ENCODE measurements at places on chromosomes 4 and X.

- DNase-seq, result no peak
Observed at GRCh38 chr4:155603360-155603891, 63.2 kb upstream of the GUCY1A1 start.

DNA sequence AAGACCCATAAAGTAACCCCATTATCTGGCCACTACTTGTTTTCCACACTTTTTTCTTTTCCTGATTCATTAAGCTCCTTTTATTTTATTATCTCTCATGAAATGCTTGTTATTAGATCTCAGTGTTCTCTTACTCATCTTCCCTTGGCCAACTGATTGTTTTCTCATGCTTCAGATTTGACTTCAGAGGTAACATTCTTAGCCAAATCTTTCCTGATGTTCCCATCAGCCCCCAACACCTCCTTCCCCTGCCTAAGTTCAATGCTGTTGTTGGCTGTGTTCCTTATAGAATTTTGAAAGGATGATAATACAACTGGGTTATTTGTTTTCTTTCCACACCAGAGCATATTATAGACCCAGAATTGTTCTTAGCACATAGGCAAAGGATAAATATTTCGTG is 75.6 kb downstream of the BMPR1B start:
- DNase-seq, result no peak

- DNase-seq, result no peak
Observed at GRCh38 chrX:47168495-47169073, 23.6 kb downstream of the RBM10 start.

- no peak for DNase-seq
Observed at GRCh38 chr4:82705169-82705927, 93.2 kb downstream of the SCD5 start.

DNA sequence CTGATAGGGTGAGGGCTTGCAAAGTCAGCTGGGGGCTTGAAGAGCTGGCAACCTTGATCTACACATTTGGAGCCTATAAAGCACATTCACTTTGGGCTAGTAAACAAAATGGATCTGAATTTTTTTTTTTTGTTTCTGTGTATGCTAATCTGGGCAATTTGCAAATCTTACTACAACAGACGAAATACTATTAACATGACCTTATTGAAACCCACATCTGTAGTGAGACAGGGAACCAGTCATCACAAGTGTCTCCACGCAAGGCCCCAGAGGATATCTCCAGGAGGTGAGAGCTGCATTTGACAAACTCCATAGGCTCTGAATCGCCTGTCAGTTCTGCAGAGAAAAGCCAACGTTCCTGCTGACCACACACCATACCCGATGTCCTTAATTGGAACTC is 33.0 kb upstream of the TFDP3 start:
- no peak for DNase-seq

DNA sequence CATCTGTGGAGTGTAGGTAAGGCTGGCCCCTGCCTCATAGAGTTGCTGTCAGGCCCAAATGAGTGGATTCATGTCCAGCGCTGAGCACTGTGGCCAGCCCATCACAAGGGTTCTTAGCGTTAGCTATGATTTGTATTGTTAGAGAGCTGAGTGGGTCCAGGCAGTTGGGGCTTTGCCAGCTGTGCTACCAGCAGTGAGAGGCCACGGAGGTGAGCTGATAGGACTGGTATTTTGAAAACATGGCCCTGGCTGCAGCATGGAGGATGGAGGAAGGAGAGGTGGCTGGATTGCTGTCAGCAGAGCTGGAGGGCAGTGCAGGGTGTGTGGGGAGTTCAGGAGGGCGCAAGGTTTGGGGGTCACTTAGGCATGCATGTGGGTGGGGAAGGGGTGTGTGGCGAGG is 69.8 kb downstream of the PSAPL1 start:
- DNase-seq, result no peak

DNA sequence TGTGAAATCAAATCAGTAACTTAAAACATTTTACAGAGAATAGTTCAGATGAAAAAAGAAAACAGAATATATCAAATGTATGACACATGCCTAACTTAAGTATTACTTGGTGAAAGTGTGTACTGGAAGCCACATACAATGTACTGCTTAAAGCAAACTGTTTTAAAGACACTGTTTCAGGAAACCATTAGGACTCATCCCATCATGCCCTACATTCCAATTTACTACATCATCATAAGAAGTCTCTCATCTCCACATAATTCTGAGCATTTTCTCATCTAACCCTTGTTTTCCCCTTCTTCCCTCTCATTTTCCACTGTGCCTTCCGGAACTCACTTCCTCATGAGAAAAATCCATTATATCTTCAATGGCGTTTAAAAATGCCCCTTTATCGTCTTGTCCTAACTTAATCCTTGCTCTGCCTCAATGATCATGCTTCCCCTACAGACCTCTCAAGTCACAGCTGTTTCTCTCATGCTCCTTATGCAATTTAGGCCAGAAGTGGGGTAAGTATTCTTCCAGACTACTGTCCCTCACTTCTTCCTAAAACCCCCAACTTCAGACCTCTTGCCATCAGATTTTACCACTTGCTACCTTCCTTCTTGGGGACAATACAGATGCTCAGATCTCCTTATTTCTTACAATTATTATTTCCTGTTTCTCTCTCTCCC is 26.8 kb upstream of the FGF5 start:
- DNase-seq, result no peak

- no peak for DNase-seq
Observed at GRCh38 chrX:150873616-150874015, 24.9 kb downstream of the CD99L2 start.

DNA sequence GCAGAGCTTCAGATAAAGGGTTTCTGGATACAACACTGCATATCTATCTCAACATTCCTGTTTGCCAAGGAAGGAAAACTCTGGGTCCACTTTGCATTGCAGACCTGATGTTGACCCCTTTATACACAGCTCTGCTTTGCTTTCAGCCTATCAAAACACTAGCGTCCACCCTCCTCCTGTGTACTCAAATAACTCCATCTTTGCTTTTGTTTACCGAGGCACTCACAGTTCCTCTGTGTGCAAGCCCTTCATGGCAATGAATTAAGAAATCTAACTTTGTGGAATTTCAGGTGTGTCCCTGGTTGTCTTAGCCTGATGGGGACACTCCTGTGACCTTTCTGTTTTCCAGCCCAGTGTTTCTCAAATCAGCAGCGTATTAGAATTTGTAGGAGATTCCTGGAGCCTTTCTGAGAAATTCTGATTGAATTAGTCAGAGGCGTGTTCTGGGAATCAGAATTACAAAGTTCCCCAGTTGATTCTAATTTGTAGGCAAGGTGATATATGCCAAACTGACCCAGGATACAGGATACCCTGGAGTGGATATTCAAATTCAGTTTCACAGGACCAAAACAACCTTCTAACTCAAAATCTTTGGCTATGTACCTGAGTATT is 68.6 kb downstream of the DTHD1 start:
- no peak for DNase-seq

DNA sequence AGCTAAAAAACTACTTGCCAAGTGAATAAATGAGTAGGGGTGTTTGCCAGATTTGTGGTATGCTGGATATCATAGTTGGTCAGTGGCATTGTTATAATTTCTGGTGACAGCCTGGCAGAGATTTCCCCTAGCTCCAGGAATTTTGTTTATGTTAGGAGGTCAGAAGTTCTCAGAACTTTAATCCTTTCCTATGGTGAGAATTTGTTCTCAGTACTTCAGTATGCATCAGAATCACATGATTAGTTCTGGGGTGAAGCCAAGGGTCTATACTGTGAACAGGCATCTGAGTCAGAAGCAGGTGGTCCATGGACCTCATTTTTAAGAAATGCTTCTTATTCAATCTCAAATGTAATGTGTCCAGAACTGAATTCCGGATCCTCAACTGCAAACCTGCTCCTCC is 10.5 kb downstream of the RASSF6 start:
- DNase-seq, result no peak

DNA sequence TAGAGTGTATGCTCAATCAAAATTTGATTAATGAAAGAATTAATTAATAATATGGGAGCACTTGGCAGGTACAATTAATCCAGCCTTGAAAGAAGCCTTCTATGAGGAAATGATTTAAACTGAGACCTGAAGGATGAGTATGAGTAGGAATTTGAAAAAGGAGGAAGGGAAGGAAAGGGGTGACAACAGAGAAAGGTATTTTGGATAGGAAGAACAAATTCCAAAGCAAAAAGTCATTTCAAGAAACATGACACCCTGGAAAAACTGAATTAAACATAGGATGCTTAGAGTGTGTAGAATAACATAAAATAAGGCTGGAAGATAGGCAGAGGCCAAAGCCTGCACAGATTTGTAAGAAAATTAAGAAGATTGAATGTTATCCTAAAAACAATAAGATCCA is 29.6 kb downstream of the PHOX2B start:
- no peak for DNase-seq

DNA sequence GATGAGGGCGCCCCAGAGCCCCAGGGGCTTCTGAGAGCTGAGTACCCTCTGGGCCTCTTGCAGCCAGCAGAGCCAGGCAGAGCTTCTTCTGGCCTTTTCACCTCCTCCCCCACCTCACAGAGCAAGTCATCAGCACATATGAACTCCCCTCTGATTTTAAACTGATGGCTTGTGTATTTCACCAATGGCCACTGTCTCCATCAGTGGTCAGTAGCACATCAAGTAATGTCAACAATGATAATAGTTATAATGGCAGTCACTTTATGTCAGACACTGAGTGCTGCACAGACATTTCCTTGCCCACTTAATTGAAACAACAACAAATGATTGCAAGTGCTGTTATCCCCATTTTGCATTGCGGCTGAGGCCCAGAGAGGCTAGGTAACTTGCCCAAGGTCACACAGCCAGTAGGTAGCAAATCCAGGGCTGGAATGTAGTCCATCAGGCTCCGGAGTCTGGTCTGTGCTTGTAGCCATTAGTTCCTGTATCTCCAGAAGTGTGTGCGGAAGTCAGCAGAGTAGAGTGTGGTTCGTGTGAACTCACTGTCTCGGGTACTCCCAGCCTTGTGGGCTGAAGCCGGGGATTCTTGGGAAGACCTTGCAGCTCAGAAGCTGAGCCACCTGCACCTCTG is 3.0 kb downstream of the ATP2B3 start:
- no peak for DNase-seq

GRCh38 chrX:134752558-134752957 is 94.3 kb upstream of the PLAC1 start:
- no peak for DNase-seq

- DNase-seq, result no peak
Observed at GRCh38 chr4:22045051-22045630, 96.6 kb upstream of the KCNIP4 start.

DNA sequence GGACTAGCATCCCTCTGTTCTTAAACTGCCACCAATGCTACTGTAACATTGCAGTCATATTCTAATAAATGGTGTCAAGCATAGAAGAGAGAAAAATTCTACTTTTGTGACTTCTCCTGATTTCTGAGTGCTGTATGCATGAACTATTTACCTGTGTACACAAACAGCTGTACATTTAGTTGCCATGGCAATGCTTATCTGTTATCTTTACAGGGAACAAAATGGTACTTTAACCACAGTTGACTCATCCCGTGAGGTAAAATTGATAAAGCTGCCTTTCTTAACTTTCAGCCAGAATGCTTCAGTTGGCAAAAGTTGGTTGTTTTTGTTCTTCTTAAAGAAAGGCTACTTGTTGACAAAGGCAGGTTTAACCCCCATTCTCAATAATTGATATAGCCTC is 587.5 kb upstream of the MAGEB2 start:
- DNase-seq, result no peak

DNA sequence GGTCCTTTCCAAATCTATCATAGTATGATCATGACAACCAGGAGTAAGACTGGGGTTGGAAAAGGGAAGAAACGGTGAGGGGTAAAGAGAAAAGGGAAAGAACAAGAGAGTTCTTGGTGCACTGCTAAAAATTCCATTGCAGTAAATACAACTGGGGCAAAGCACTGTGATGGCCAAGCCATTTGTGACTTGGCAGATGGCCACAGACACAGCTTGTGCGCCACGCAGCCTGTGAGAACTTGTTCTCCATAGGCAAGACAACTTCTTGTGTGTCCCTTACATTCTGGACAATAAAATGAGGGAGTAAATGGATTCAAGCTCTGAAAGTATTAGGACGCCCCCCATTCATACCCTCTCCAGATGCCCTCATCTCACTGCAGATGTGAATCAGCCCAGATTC is 10.9 kb downstream of the MFAP3L start:
- no peak for DNase-seq

- no peak for DNase-seq
Observed at GRCh38 chrX:12936947-12937346, 30.5 kb downstream of the TLR8 start.

- DNase-seq, result no peak
Observed at GRCh38 chr4:688854-689681, at the start of gene SLC49A3. SLC49A3 (minus strand) TSS chr4:689151; CDS start chr4:689127, 24 bp downstream.

GRCh38 chrX:133674726-133675470 is 259.6 kb upstream of the GPC4 start:
- DNase-seq, result no peak

DNA sequence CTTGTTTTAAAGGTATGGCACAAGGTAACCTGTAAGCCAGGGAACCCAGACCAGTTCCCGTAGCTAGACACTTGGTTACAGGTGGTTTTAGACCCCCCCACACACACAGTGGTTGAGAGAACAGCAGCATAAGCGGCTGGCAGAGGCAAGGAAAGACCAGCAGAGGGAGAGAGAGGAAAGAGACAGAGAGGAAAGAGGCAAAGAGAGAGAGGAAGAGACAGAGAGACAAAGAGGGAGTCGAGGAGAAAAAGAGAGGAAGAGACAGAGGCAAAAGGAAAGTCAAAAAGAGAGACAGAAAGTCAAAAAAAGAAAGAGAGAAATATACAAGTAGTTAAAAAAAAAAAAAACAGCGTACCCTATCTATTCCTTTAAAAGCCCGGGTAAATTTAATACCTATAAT is 19.5 kb upstream of the PCSK1N start:
- DNase-seq, result peak; percentile 15

DNA sequence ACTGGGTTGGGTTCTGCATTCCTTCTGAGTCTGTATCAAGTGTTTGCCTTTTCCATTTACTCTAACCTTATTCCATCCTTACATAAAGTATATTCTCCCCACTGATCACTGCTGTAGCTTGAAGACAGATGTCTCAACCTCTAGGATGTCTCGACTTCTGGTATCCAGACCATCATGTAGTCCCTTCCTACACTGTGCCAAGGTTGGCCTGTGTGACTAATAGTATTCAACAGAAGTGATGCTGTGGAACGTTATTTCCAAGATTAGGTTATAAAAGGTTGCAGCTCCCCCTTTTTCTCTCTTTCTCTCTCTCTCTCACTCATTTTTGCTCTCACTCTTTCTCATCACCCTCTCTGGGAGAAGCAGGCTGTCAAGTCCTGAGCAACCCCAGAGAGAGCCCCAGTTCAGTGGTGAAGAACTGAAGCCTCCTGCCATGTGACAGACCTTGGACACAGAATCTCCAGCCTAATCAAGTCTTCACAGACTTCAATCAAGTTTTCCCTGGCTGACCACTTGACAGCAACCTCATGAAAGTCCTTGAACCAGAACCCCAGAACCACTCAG is 75.4 kb downstream of the PRDM5 start:
- no peak for DNase-seq

- DNase-seq, result no peak
Observed at GRCh38 chr4:138595731-138596460, 353.7 kb upstream of the SLC7A11 start.

DNA sequence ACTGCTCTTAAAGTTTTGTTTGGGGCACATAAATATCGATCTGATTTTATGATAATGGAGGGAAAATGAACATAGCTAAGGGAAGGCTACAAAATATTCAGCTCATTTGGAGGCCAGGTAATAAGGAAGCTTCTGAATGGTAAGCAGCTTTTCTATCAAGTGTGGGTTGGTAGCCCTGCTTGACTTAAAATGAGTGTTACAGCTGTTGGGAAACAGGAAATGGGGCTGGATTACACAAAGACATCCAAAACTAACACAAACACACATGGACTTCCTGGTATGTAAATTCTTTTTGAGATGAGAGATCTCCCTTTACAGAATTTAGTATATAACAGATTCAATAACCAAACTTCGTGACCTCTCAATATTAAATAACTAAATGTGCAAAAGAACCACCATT is 58.0 kb downstream of the FGF16 start:
- peak; percentile 53 for DNase-seq

All from A673 (cell line).